Activated CD4-positive, alpha-beta T cell treated with anti-CD3 and anti-CD28 coated beads, Interleukin-2, amount 10 ng/mL, durations not matched to agents 7 days and 5 days (primary cell): ENCODE measurements at places on chromosomes 16 and 17. TPM values are rescaled to one million over a fixed set of nuclear protein-coding genes. Genes with fewer than 3 reads are reported as not detected.

DNA sequence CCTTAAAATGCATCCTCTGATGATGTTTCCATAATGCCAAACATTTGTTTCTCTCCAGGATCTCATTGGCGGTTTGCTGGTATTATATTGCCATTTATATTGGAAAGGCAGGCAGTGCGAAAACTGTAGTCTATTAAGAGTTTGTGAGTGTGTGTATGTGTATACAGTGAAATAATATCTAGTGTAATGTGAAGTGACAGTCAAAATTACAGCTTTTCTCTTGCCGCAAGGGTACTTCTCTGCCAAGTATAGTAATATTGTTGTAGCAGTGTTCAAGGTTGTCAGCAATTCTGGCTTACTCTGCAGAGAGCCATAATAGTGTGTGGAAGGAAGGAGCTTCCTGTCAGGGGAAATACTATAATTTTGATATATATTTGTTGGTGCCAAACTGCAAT lies 178.6 kb downstream of the WWOX start:
- H3K27ac ChIP-seq = no peak overlapping the region
- H3K4me1 ChIP-seq = no peaks in the 10 kb centered on the region
- H3K36me3 ChIP-seq = no peaks in the 10 kb centered on the region
- H3K4me3 ChIP-seq = no peak overlapping the region
- DNase-seq = no peak

The EPX gene
- total RNA-seq = not detected

GRCh38 chr17:19712436-19713004 lies 3.9 kb downstream of the SLC47A2 start:
- H3K4me3 ChIP-seq = no peak overlapping the region
- DNase-seq = no peak
- no peaks in the 10 kb centered on the region for H3K27me3 ChIP-seq
- H3K36me3 ChIP-seq = no peaks in the 10 kb centered on the region

- peaks cover 87% of the 10 kb centered on the region for H3K4me1 ChIP-seq
- H3K36me3 ChIP-seq = peaks cover 76% of the 10 kb centered on the region
- DNase-seq = no peak
- no peaks in the 10 kb centered on the region for H3K27me3 ChIP-seq
- peak overlapping the region; percentile 85 for H3K27ac ChIP-seq
Observed at GRCh38 chr16:27326251-27326650, 12.5 kb downstream of the IL4R start.

DNA sequence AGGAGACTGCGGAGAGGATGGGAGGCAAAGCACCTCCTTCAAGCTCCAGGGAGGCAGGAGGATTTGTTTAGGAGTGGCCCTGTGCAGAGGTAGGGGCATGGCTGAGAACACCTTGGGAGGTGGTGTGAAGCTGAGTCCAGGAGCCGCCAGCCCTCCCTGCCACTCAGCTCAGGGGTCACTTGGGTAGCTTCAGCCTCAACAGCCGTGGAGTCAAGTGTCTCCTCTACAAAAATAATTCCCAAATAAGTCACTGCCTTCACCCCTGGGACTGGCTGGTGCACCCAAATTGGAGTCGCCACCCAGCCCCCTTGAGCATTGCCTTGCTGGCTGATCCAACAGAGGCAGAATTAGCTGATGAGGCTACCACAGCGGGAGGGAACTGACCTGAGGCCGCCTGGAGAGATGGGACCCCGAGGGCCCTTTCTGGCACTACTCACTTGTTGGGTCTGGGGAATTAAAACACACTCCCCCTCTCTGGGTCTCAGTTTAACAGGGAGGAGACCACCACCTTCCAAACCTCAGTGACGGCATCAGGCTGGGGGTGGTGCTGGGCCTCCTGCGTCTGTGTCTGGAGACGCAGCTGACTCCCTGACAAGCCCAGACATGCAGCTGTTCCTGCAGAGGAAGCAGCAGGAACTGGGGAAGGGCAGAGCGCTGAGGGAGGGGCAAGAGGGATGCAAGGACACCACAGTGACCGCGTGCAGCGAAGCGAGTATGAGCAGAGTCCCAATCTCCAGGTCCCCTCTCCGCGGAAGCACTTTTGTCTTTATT lies 87.9 kb upstream of the TOB1 start:
- no peaks in the 10 kb centered on the region for H3K27me3 ChIP-seq
- H3K27ac ChIP-seq = peak overlapping the region; percentile 73
- H3K4me3 ChIP-seq = no peak overlapping the region
- H3K36me3 ChIP-seq = no peaks in the 10 kb centered on the region
- no peak for DNase-seq

DNA sequence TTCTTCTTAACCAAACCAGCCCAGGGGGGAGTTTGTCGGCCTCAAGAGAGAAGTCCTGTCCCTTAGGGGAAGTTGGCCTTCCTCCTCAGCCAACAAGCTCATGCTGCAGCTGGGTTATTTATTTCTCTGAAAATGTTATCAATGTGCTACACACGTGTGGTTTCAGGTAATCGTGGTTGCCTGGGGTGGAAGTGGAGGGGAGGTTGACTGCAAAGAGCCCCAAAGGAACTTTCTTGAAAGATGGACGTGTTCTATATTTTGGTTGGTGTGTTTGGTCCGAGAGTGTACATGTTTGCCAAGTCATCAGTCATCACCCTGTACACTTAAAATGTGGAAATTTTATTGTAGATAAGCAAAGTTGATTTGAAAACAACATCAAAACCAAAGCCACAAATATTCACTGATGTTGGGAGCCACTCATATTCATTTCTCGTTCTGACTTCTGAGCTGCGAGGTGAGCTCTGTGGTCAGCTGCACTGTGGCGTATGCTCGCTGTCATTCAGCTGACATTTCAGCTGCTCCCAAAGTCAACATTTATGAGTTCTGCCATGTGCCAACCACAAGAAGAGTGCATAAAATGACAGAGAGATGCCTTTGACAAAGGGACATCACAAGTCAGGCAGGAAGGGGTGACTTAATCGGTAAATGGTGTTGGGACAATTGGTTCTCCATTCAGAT lies 26.5 kb upstream of the ADGRG1 start:
- peaks cover 68% of the 10 kb centered on the region for H3K4me1 ChIP-seq
- peak overlapping the region; percentile 97 for H3K27ac ChIP-seq
- peak overlapping the region; percentile 35 for H3K4me3 ChIP-seq
- DNase-seq = peak; percentile 83

The NPTX1 gene
- total RNA-seq = 86.1 TPM

- H3K4me3 ChIP-seq = no peak overlapping the region
- DNase-seq = no peak
- H3K4me1 ChIP-seq = peaks cover 37% of the 10 kb centered on the region
- peak overlapping the region; percentile 50 for H3K27ac ChIP-seq
- no peaks in the 10 kb centered on the region for H3K27me3 ChIP-seq
Observed at GRCh38 chr17:31499771-31500554, 108.5 kb downstream of the RAB11FIP4 start.

- peaks cover 4% of the 10 kb centered on the region for H3K27me3 ChIP-seq
- peak within 1 kb of the TSS; percentile 91 for H3K27ac ChIP-seq
- peaks cover 47% of the 10 kb centered on the region for H3K4me1 ChIP-seq
Observed at GRCh38 chr17:41966463-41967140, at the start of gene CNP. Gene CNP (plus strand): TSS chr17:41966795. CDS start chr17:41966885, 90 bp downstream.
